Activated CD4-positive, alpha-beta memory T cell treated with anti-CD3 and anti-CD28 coated beads, Interleukin-2, amount 10 ng/mL, durations not matched to agents 7 days and 5 days (primary cell): ENCODE measurements at places on chromosomes 3 and 15.

DNA sequence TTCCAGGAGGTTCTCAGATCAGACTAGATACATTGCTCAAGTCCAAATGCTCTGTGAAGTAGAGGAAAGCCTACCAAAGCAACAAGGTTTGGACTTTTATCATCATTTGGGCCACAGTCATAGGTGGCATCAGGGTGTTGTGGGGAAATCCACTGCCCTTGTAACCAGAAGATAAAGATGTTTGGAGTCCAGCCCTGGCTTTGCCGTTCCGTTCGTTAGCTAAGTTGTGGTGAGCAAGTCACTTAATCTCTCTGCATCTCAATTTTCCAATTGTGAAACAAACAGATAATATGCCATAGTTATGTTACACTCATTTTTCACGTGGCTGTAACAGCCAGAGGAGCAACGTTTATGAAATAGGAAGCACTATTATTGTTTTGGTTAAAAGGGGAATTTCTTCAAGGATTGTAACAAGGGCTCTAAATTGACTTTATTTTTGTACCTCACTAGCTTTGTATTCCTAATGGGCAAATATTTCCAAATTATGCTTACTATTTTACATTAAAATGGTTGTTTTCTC is 125.6 kb downstream of the CD47 start:
- DNase-seq, result no peak

- no peak for DNase-seq
These were observed 102.5 kb downstream of the ZMAT3 start for GRCh38 chr3:178969004-178969700.

GRCh38 chr15:63905558-63906265 is 72.0 kb upstream of the HERC1 start:
- no peak for DNase-seq

GRCh38 chr3:159856590-159857104 is 132.0 kb upstream of the IL12A start:
- no peak for DNase-seq

DNA sequence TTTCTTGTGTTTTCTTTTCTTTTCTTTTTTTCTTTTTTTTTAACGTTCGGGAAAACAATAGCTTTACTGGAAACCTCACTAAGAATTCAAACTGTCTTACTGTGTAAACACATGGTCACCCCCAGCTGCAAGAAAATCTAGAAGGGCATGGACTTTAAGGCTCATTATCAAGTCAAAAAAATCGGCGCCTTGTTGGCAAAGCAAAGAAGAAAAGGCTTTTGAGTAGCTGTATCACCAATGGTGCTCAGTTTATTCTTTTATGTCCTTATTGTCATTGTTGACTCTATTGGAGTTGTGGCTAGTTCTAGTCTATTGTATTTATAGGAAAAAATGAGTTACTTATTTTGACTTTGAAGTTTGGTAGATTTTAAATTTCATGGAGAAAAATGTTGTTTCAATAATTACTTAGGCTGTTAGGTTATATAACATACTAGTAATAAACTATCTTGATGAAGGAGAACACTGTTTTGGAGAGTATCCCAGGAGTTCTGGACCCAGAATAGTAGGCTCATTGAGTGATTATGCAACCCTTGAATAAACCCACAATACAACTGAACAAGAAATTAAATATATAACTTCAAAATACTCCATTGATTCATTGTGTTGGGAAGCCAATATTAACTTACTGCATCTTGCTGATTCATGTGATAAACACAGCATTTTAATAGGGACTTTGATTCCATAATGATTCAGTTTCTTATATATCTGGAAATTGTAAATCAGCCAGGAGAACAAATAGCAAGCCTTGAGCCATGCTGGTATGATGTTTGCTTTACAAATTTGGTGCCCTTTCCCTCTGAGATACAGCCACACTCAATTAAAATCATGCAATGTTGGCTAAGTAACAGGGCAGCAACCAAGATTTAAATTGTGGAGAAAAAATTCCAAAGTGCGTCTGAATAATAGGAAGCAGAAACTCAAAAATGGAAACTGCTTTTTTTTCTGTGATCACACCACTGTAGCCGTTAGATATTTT is 27.8 kb upstream of the GOLIM4 start:
- no peak for DNase-seq

DNA sequence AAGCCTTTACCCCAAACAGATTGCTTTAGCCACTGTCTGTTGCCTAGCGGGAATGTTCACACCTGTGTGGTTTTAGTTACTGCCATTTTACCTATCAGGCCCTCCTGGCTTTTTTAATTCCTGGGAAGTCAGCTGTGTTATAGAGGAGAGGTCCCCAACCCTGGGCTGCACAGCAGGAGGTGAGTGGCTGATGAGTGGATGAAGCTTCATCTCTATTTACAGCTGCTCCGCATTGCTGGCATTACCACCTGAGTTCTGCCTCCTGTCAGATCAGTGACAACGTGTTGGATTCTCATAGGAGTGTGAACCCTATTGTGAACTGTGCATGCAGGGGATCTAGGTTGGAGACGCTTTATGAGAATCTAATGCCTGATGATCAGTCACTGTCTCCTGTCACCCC is 127.0 kb downstream of the MBNL1 start:
- DNase-seq, result no peak

- DNase-seq, result no peak
These were observed 44.1 kb downstream of the C3orf20 start for GRCh38 chr3:14719006-14719405.

DNA sequence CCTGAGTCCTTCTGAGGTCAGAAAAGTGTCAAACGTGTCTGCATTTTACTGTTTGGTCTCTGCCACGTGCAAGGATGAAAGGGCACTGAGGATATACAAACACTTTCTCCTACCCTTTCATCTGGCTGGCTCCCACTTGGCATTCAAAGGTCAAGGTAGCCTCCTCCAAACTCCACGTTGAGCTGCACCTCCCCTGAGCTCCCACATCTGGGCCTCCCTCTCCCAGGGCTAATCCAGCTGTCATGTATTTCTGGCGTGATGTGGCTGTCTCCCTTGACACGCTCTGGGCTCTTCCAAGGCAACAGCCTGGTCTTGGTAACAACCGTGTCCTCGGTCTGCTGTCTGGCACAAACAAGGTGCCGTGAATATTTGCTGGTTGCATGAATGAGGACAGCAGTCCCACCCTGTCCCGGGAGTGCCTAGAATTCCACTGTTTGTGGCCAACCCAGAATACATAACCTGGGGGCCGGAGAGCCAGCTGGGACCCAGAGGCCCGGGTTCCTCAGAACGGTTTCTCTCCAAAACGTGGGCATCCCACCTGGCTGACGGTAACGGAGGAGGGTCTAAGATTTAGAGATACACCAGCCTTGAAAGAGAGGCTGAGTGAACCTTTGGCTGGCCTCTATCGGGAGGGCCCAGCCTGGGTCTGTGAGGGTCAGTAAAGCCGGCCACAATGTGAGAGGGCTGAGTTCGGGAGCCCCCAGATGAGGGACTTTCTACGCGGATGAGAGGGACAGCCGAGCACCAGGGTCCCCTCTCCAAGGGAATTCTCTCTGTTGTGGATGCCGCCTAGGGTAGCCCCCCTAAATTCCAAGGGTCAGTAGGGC is 767 bp downstream of the GLT8D1 start:
- no peak for DNase-seq

DNA sequence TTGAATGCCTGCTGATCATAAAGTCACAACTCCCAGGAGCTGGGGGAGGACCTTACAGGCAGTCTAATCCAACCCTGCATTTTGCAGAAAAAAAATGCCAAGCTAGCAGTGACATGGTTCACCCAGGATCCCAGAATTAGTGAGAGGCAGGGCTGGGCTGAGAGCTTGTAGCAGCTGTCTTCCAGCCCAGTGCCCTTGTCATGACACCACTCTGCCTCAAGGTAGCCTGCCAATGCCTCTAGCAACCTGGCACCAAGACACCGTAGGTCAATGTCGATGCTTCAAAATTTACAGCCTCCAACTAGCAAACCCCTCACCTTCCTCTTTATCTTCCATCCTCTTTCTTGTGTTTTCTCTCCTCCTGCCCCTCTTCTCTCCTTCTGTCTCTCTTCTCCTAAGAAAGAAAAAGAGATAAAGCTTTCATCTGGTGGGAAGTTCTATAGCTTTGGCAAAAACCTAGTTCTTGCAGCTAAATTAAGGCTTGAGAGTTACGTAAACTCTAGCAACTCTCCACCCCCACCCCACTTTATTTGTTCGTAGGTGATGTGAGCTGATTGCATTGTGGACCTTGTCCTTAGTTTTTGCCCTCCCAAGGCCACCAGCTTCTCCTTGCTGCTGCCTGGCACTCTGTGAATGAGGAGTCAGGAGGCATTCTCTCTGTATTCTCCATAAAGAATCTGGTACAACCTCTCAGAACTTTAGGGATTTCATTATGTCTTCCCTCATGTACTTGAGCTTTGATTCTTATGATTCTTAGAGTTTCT is 18.3 kb upstream of the BFSP2 start:
- DNase-seq, result no peak

DNA sequence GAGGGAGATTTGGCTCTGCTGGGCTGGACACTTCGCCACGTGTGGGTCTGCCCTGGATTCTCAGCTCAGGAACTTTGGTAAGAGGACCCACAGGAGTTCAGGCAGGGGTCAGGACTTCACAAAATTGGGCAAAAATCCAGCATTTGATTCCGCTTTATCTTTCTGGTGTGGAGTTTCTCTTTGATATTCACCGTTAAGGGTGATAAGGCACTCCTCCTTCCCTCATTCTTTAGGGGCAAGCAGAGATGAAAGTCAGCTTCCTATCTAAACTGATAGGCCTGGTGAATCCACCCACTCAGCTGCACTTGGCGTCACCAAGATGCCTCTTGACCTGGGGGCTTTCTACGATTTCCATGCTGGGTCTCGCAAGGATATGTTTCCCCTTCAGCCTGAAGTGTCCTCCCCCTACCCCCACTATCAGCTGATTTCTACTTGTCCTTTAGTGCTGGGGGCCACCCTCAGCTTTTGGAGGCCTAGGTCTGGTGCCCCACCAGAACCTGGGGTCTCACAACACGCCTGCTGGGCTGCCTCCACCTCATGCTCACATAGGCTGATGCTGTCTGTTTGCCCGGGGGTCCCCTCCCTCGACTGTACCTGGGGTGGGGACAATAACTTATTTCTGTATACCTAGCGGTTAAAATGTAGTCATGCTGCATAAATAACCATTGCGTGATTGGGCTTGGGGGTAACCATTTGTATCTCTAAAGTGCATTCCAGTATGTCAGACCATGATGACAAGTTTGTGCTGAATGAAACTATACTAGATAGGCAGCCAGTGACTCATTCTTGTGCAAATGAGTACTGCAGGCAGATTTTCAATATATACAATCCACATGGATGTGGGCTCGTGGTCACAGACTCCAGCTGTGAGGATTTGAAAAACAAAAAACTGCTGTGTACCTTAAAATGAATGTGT is 248.3 kb downstream of the ADAMTS17 start:
- DNase-seq, result no peak
